ENCODE measurements at places on chromosomes 3 and 15.

DNA sequence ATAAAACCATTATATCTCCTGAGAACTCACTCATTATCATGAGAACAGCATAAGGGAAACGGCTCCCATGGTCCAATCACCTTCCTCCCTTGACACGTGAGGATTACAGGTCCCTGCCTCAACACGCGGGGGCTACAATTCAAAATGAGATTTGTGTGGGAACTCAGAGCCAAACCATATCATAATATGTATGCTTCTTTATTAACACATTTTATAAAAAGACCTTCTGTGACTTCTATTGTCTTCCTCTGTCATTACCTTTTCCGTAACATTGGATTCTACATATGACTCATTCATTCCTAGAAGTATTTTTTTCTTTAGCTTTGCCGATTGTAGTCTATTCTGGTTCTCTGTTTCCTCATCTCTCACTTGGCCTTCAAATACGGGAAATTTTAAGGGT lies 267.2 kb upstream of the ROBO1 start:
- no peak for DNase-seq

DNA sequence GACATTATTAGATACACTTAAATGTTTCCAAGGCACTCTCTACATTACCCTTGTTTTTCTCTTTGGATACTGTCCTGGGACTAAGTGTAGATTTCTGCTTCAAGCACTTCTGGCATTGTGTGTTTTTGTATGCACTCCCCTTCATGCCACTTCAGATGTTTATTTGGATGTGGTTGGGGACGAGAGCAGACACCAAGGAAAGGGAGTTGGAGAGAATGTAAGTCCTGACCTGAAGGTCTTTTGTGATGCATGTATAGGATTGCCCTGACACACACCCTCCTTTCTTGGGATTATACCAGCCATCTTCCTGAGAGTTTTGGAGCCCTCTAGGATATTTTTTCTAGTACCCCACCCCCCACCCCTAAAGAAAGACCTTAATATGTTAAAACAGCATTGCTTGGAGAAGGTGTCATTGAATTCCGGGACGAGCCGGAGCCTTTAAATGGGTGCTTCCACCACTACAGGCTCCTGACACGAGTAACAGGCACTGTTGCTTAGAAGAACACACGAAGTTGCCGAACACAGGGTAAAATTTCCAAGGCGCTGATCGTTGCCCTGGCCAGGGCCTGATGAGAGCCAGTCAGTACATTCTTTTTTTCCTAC lies 22.7 kb downstream of the PSMD6 start:
- DNase-seq, result no peak

DNA sequence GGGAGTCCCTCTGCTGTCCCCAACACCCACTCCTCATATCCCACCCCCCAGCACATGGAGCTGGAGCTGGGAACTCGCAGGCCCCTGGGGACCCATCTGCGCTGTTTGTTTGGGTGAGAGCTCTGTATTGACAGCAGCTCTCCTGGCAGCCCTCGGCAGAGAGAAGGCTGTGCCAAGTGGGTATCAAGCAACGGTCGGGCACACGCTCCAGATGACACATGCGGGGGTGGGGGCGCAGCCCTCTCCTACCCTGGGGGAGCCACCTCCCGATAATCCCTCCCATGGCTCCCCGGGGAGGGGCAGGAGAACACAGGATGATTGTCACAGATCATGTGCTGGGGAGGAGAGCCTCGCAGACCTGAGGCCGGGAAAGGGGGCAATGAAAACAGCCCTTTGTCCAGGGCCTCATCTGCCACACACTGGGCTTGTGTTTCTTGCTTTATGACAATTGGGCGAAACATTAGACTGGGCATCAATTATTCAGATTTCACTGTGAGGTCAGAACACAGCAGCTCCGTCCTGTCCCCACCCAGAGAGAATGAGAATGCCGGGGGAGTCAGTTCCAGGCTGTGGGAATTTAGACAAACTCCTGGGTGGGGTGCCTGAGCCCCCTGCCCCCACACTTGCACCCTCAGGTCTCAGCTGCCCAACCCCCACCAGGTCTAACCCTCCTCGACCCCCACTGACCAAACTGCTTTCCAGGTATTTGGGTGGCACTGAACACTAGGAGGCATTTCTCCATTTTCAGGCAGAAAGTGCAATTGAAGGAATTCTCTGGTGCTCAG lies 46.4 kb upstream of the KLF13 start:
- DNase-seq, result no peak

- no peak for DNase-seq
These were observed 152.4 kb downstream of the PGPEP1L start for GRCh38 chr15:98855067-98855814.

DNA sequence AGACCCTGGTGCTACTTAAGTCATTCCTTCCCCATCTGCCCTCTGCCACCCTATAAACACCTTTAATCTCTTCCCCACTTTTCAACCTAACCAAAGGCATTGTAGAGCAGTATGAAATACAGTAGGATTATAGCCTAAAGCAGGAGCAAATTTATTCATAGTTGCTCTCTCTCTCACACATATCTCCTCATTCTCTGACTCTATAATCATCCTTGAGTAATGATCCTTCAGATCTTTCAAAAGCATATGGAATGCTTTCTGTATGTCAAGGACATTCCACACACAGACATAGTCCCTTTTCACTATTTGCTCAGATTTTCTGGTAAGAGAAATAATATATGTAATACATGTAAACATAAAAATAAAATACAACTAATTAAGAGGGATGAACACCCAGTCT lies 54.1 kb downstream of the TRPC1 start:
- no peak for DNase-seq

DNA sequence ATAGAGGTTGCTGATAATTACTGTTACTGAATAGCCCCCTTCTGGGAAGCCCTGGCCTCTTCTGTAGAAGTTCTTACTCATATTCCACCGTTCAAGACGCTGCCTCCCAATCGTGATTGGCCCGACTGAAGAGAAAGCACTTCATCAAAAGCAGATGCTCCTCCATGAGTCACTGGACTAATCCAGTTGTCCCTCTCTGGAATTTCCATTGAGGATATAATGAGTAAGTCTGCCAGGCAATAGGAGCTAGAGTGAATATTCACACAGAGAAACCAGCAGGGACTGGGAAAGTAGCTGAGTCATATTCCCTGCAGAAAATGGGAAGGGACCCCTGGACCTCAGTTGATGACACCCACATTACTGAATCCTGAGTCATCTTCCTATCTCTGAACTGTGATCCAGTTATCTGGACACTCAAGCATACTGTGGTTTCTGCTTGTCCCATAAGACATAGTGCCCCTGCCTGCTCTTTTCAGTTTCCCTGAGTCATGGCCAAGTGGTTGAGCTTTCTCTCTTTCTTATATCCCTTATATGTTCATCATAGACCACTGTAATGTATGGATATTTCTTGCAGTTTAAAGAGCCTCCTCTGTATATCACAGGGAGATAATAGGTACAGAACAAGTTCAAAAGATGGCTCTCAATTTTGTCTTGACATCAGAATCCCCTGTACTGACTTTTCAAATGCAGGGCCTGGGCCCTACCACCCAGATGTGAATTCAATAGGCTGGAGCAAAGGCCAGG lies 151.2 kb upstream of the CDIN1 start:
- DNase-seq, result no peak

DNA sequence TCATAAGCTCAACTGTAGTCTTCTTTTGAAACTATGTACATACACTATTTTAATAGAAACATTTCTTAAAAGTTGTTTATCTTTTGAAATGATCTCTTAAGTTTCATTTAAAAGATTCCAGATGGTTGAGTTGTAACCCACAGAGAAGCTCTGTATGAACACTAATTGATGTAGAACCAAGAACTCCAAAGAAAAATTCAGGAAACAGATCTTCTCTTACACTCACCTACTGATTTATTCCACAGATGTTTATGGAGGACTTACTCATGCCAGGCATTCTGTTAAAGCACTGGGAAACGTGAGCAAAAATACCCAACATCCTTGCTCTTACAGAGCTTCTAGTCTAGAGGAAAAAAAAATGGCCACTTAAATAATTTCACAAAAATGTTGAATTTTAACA lies 551.1 kb downstream of the NAALADL2 start:
- no peak for DNase-seq

GRCh38 chr3:57434041-57434440 lies 110.1 kb downstream of the DNAH12 start:
- DNase-seq, result no peak

DNA sequence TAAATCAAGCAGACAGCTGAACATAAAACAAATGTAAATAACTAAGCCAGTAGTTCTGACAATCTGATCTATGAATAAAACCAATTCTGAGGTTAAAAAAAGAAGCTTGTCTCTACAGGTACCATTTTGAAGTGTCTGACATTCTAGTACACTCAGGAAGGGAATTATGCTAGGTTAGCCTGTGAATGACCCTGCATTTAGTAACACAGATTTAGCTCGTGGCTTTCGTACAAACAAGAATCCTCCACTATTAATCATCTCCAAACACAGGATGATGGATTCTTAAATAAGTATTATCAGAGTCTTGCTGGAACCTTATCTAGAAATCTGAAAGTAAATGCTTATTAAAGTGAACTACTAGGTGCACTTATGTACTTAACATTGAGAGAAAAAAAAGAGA lies 1120.1 kb downstream of the ROBO1 start:
- DNase-seq, result no peak

DNA sequence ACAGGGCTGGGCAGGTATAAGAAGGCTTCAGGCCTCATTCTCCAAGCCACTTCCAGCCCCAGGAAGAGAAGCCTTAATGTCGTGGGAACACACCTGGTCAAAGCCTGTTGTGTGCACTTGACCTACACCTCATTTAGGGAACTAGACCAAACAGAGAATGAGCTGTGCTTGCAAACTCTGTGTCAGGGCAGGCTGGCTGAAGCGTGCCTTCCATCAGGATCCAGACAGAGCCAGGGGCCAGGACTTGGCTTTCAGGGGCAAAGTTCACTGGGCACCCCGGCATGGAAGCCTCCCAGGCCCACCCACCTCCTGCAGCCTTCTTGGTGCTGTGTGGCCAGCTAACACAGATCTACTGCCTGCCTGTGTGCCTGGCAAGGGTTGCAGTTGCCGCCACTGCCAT lies 11.5 kb downstream of the RBPMS2 start:
- DNase-seq, result no peak

DNA sequence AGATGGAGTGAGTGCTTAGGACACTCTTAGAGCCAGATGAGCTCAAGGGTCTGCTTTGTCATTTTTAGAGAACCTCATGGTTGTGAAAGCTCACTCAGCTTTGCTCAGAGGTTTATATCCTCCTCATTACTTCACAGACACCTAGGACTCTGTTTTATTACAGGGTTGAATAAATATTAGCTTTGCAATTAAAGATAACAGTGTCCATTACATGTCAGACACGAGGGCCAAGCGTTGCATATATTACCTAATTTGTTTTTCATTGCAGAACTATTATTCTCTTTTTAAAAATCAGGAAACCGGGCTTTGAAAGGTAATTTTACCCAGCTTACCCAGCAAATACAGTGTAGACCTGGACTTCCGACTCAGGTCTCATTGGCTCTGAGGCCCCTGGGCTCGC lies 16.1 kb downstream of the MAP6D1 start:
- DNase-seq, result no peak

GRCh38 chr3:76826861-76827260 lies 213.0 kb upstream of the ROBO2 start:
- no peak for DNase-seq

DNA sequence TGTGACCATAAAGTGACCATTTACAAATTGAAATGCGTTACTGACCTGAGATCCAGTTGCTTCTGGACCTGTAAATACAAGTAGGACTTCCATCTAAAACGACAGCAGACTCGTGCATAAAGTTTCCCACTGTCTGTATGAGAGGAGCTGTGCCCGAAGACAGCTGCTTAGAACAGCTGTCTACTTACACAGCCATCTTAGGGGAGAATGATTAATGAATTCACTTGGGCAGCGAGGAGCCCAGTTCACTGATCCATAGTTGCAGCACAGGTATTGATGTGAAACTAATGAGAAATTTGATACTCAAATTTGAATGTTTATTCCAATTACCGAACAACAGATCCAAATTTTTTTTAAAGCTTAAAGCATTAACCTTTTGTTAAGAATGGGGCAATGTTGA lies 748.1 kb downstream of the NR2F2 start:
- DNase-seq, result no peak

- no peak for DNase-seq
These were observed 91.0 kb downstream of the SMAD3 start for GRCh38 chr15:67156426-67156825.

DNA sequence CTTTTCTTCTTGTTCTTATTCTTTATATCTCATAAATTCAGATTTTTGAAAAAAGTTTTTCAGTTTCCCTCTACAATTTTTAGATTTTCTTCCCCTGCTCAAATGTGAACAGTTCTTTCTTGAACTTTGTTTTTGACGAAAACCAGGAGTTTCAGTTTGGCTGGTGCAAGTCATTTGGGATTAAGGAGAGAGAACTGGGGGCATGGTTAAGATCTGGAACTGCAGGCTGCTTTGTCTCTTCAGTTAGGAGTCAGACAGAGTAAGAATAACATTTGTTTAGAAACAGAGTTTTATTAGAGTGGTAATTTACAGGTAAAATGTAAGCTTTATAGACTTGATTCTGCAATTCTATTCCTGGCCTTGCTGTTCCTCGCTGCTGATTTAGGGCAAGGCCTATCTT lies 310.5 kb upstream of the C2CD4B start:
- no peak for DNase-seq

- no peak for DNase-seq
These were observed 277.7 kb upstream of the ROPN1 start for GRCh38 chr3:124269619-124270018.

DNA sequence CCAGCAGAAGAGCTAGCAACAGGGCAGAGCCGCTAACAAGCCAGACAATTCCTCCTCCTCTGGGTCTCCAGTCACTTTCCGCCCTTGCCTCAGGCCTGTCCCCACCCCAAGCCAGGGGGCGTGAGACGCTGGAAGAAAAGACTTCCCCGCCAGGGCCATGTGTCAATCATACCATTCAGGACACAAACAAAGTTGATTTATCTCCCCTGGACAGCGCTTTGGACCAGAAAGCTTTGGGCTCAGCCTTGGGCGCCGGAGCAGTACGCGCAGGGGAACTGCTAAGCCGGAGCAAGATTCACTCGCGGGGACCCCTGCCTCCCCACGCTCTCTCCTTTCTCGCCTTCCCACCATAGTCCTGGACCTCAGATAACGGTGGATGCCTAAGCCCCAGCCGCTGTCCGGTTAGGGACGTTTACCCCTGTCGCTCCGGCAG lies 479 bp downstream of the LRRC2 start:
- no peak for DNase-seq

DNA sequence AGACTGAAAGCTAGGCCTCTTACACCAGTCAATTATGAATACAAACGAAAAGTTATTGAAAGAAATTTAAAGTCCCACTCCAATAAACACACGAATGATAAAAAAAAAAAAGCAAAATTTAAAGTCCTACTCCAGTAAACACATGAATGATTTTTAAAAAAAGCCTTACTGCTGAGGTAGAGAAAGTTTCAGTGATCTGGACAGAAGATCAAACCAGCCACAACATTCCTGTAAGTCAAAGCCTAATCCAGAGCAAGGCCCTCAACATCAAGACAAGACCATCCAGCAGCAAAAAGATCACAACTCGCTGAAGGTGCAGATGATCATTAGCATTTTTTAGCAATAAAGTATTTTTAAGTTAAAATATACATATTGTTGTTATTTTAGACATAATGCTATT lies 95.6 kb upstream of the LIPC start:
- no peak for DNase-seq

- DNase-seq, result no peak
These were observed 2.9 kb downstream of the TNFSF10 start for GRCh38 chr3:172520301-172520831.

- DNase-seq, result no peak
These were observed 8.4 kb downstream of the PROK2 start for GRCh38 chr3:71776538-71776937.

Data from cortex of kidney (tissue), 1 donor.